ENCODE measurements at places on chromosomes 4 and X. TPM values are rescaled to one million over a fixed set of nuclear protein-coding genes. Genes with fewer than 3 reads are reported as not detected.

DNA sequence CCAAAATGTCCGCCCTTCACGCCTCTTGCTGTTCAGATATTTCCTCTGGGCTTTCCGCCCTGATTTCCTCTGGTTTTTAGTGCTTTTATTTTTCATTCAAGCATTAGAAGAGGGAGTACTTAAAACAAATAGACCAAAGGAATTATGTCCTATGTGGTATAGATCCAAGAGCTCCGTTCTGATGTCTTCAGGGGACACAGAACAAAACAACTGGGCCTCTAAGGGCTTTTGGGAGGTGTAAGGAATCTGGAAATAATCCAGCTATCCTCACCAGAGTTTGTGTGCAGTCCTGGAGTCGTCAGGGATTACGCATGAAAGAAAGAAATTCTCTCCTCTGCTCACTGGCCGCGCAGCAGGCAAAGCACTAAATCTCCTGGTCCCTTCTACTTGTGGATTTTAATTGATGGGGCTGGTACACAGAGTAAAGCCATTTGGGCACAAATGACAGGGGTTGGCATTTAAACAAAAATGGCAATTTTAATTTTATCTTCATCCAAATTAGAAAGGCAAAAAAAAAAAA, 999.2 kb downstream of the ADGRL3 start:
- no peak for DNase-seq

TEC gene
- total RNA-seq: 5.3 TPM

DNA sequence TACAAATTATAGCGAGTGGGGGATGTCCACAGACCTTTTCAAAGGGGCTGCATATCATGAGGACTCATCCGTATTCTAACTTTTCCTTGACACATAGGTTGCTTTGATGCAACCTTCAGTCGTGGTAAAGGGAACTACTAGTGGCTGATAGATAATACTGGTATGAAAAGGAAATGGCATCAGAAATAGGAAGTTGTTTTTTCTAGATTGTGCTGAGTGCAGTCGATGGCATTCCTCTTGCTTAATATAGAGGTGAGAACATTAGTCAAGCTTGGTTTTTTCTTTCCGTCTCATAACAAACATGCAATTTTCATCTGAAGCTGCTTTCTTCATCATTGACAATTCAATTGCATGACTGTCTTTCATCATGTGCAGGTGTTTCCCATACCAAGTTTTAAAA, 16.6 kb downstream of the ENPEP start:
- no peak for DNase-seq

DNA sequence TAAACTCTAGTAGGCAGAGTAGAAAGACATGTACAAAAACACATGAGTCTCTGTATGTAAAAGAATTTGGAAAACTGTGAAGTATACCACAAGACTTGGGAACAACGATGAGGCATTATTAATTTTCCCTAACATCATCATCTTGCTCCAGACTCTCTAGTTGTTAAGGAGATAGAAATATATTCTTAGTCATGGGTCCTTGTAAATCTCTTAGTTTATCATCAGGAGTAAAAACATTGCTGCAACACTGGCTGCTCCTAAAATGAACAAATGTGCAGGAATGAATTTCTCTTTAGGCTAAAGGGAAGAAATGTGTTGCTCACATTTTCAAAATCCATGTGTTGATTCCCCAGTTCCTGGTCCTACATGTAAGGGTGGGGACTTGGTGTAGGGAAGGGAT, 384.6 kb downstream of the STIM2 start:
- DNase-seq: no peak

DNA sequence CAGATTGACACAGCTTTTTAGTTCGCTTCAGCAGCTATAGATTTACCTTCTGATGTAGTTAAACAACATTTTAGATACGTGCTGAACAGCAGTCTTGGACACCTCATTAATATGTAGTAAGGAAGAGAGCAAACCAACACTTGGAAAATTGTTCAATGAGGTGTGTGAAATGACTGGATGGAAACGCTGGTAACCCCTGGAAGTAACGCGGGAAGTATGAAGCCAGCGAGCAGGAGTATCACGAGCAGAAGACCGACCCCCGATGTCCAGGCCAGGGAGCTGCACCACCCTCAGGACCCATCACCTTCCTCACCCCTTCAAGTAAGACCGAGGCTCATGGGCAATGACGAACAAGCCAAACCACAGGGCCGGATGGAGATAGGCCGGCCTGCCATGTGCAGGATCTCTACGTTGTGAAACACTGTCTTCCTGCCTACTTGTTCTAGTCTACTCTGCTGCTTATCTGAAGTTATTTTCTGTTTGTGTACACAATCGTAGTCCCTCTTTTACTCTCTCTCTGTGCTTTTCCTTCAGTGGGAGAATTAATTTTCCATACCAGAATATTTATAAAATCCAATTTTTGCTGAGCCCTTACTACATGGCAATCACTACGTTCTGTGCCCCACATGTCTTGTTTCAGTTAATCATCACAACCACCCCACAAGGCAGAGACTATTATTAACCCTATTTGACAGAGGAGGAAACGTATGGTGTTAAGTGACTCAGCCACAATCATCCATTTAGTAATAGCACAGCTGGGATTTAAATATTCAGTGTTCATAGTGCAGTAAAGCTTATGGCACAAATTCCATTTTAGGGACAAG, 221.7 kb downstream of the APBB2 start:
- DNase-seq: no peak

GRCh38 chr4:148166132-148166591, 276.1 kb downstream of the NR3C2 start:
- no peak for DNase-seq
